ENCODE measurements at places on chromosomes 6 and 20.

DNA sequence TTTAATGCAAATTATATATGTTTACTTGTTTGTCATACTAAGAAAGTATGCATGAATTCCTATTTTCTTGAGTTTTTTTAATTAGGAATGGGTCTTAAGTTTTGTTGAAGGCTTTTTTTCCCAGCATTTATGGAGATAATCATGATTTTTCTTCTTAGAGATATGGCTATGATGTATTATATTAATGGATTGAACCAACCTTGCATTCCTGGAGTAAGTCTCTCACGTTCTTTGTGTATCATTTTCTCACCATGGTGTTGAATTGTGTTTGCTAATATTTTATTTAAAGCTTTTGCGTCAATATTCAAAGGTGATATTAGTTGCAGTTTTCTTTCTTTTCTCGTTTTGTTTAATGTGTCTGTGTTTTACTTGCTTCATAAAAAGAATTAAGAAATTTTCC, 48.4 kb upstream of the SLC35D3 start:
- no peak for DNase-seq

DNA sequence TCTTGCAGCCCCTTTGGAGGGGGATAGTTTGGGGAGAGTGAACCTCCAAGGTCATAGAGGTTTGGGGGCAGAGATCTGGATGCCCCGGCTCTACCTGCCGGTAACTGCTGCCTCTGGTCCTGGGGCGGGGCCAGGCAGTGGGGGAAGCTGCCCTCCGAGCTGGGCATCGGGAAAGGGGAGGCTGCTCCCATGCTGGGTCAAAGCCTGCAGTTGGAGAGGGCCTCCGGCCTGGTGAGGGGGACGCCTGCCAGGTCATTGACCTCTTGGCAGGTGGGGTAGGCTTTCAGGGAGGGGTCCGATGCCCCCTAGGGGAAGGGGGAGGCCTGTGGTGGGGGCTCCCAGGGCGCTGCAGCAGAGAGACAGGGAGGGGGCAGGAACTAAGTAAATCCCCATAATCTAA, 7.1 kb downstream of the COL11A2 start:
- no peak for DNase-seq

DNA sequence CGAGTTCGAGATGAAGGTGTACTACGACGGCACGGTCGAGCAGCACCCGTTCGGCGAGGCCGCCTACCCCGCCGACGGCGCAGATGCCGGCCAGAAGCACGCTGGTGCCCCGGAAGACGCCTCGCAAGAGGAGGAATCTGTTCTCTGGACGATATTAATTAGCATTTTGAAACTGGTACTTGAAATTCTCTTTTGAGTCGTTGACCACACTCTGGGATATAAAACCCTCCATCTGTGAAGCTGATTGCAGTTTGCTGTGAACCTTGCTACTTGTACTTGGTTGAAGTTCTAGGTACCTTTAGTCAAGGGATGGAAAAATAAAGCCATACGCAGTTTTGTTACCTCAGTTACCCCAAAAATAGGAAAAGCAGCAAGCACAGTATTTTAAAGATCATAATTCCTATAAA, 917 bp downstream of the C6orf120 start:
- DNase-seq: no peak

GRCh38 chr6:134930463-134930862, 19.4 kb downstream of the ALDH8A1 start:
- peak; percentile 18 for DNase-seq

- peak; percentile 40 for DNase-seq
Measured at GRCh38 chr20:57310821-57311514, 18.6 kb upstream of the SPO11 start.

DNA sequence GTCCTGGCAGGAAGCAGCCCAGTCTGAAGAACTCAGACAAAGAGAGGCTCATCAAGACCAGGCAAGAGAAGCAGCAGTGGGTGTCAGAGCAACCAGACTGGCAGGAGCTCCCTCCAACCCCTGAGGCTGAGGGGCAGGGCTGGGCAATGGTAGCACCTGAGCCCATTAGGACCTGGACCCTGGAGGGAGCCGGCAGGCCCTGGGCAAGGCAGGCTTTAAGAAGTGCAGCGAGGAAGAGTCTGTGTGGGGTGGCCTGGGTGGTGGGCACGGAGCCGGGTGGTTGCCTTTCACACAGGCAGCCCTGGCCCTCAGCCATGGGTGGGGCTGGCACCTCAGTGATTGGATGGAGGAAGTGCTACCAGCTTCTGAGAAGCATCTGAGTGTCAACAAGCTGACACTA, 33.1 kb upstream of the IRF4 start:
- no peak for DNase-seq

All from lower leg skin (tissue), 4 donors.